ENCODE measurements at places on chromosomes 12 and 14.

DNA sequence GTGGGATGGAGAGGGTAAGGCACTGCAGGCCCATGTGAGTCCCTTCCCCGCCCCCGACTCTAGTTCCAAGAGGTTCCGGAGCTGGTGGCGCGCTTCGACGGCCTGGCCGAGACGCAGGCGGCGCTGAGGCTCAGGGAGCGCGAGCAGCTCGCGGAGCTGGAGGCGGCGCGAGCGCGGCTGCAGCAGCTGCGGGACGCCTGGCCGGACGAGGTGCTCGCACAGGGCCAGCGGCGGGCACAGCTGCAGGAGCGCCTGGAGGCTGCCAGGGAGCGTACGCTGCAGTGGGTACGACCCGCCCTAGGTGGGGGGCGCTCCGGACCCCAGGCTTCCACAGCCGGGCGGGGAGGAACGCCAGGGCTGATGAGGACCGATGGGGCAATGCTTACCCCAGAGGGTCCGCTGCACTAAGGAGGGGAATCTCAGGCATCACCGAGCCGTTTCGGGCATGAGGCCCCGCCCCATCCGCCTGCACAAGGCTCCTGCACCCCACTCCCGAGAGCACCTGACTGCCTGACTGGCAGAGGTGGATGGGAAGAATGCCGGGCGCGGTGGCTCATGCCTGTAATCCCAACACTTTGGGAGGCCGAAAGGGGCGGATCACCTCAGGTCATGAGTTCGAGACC, 4.9 kb downstream of the CFAP73 start:
- DNase-seq = peak; percentile 64

DNA sequence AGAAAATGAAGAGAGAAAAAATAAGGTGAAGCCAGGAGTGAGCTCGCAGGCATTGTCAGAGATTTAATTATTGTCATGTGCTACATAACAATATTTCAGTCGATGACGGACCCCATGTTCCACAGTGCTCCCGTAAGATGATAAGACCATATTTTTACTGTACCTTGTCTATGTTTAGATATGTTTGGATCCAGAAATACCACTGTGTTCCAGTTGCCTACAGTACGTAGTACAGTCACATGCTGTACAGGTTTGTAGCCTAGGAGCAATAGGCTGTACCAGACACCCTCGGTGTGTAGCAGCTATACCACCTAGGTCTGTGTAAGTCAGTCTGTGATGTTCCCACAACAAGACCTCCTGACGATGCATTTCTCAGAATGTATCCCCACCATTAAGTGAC, 137.5 kb downstream of the FBXL14 start:
- DNase-seq = no peak

DNA sequence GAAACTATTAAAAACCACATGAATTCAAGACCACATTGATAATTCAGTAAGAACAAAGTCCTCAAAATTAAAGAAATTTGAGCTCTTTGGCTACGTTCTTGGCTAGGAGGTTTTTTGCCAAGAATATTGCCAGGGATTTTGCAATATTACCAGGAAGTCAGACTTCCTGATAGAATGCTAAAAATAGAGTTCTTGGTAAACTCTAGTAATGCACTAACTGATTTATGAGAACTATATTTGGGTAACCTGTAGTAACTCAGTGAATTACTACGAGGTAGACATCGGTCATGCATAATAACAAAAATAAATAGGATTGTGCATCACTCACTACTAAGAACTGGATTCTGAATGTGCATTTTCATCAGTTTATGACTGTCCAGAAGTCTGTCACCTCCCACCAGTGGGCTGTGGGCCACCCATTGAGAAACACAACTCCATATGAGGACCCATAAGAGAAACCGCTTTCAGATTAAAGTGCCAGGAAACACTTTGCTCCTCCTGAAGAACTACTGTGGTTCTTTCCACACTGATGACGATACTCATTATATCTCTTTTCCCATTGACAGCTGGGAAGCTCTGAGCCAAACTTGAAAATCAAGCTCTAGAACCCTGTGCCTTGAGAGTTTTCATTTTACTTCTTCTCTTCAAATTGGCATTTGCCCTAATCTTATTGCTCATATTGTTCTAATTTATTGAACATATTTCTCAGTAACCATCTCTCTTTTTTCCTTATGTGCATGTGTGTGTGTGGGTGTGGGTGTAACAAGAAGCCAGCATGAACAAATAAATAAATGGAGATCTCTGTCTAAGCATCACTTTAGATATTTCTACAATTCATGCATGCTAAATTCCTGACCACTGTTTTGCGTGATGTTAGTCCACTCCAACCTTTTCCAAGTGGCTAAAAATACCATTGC, 116.6 kb downstream of the BCL11B start:
- DNase-seq = no peak

- DNase-seq = no peak
Observed at GRCh38 chr14:81805785-81806184, 272.1 kb upstream of the SEL1L start.

DNA sequence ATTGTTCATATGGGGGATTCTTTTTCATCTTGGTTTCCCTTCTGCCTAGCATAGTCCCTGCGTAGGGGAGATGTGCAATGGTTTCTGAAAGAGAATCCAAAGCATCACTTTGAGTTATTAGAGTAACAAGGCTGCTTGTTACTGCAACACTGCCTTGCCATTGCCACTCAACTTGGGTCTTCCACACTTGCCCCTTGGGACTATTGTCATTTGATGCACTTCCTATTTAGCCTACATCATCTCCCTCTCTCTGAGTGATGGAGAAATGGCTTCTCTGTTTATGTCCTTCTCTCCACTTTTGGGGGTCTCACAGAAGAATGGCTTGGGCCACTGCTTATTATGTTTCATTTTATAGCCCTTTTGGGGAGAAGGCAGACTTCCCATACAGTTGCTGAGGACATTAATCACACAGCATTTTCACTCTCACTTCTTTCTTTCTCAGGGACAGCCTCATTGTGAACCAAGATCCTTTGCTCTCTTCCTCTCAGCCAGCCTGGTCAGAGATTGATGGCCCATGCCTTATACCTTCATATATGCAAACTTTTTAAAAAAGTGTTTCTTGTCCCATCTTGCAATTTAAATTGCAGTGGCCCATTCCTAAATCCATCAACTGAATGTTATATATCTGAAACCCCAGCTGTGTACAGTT, 50.8 kb upstream of the POC1B start:
- no peak for DNase-seq

GRCh38 chr12:56102683-56103065, 1.7 kb upstream of the PA2G4 start:
- DNase-seq = no peak

- DNase-seq = no peak
Observed at GRCh38 chr14:90518941-90519256, 122.1 kb downstream of the CALM1 start.

Data from nephron progenitor cell (in vitro differentiated cells).